ENCODE measurements at places on chromosomes 3 and 15.

GRCh38 chr3:145448436-145448835 is 712.5 kb downstream of the PLOD2 start:
- no peak for DNase-seq

GRCh38 chr3:67377299-67377698 is 277.1 kb downstream of the SUCLG2 start:
- no peak for DNase-seq

DNA sequence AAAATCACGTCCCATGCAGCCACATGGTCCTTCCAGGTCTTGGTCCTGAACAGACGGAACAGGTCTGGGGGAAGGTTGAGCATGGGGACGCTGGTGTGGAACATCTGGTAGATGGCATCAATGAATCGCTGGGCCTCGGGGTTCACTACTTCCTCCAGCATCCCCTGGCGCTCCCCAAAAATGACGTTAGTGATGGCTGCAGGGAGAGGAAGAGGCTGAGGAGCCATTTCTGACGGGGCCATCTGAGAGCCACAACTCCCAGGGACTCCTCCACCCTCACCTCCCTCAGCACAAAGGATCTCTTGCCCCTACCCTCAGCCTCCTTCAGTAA is 23.7 kb downstream of the CYP11A1 start:
- DNase-seq, result no peak

GRCh38 chr15:45180201-45180600 is 7.6 kb downstream of the SHF start:
- DNase-seq, result no peak

Data from activated CD4-positive, alpha-beta T cell treated with anti-CD3 and anti-CD28 coated beads, Interleukin-2, amount 50 U/mL, for 24 hours (primary cell).